Activated naive CD4-positive, alpha-beta T cell treated with anti-CD3 and anti-CD28 coated beads, Interleukin-2, amount 50 U/mL, for 16 hours (primary cell): ENCODE measurements at places on chromosomes 5 and 9.

DNA sequence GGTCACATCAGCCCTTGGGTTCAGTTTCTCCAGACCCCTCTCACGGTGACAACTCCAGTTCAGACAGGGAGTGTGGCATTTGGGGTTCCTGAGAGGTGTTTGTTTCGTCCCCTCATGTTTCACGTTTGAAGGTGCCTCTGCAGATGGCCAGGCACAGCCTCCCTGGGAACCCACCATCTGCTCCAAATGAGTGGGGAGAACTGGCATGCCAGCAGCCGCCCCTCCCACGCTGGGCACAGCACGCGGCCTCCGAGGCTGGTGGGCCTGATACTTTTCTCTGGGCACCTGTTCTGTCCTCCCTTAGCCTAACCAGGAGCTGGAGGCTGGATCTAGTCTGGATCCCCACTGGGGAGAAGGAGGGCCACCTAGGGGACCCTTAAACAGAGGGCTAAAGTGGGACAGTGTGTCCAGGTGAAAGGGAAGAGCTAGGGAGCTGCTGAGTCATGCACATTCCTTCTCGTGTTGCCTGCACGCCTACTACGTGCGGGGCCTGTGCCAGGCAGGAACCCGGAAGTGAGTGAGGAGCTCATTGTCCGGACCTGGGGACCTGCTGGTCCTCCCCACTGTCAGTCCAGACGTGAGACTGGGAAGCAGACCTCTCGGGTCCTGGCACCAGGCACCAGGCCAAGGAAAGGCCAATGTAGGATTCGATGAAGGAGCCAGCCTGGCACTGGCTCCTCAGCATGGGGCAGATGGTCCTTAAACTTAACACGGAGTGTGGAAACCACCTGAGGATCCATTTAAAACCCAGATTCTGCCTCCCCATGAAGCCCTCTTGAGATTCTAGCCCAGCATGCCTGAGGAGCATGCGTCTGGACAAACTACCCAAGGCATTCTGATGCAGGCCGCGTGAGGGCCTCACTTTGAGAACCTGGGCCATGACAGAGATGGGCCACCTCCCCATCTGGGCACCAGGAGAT lies 11.7 kb downstream of the DNM1 start:
- no peak for DNase-seq

DNA sequence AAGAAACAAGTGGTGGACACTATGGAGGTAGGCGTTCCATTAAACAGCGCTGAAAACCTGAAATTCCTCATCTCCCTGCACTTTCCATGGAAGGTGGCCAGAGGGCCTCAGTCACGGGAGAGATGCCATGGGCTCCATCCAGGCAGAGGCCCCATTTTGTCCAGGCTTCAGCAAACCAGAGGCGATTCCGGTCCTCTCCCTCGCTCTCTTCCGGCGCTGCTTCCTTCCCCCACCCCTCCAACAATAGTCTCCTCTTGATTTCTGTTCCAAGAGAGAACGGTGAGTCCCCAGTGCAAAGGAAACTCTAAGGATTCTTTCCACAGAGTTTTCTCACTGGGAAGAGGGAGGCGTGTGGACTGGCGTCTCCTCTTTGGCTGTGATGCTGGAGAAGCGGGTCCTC lies 7.5 kb downstream of the ZNF366 start:
- DNase-seq = no peak

GRCh38 chr5:67133217-67133616 lies 63.4 kb downstream of the CD180 start:
- DNase-seq = no peak

DNA sequence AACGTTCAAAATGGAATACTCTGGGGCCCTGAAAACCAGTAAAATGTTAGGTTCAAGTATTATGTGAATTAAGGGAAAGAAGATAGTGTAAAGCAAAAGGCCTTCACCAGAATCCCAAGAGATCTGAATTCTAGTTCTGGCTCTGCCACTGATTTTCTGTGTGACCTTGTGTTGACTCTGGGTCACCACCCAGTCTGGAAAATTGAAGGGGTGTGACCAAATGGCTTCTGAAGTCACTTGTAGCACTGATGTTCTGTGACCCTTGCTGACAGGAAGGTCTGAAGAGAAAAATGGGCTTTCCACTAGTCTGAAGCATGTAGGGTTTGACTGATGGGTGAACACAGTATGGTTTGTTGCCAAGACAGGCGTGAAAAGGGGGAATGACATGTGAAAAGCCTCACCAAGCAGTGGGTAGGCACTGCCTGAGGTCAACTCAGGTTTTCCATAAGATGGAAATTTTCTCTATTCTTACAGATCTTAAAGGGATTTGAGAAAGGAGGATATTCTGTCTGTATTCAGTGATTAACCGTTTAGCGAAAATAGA lies 33.1 kb downstream of the ANP32B start:
- DNase-seq = no peak

DNA sequence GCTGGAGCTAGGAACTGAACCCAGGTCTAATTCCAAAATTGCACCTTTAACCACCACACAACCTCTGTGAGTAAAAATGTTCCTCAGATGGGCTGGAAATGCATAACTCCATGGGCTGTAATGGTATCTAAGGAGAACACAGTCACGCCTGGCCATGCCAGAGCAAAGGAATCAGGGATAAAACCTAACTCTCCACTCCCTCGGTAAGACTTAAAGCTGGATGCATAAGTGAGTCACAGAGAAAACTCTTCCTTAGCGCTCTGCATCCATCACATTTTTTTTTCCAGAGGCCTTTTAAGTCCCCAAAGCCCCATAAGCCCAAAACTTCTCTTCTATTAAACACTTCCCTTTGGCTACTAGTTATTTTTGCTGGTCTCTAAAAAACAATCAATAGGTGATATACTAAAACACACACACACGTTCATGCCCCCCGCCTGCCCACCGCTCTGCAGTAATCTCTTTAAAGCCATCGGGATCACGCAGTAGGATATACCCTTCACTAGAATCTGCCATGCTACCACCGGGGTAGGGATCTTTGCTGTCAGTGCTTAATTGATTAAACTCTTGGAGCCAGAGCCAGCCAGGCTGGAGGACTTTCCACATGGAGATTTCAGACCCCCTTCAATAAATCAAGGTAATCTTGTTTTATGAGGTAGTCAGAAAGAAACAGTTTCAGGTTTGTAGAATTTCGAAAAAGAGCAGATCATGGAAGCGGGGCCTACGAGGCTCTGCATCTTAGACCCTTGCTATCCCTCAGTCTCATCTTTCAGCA lies 212.9 kb downstream of the MAPKAP1 start:
- DNase-seq = no peak

DNA sequence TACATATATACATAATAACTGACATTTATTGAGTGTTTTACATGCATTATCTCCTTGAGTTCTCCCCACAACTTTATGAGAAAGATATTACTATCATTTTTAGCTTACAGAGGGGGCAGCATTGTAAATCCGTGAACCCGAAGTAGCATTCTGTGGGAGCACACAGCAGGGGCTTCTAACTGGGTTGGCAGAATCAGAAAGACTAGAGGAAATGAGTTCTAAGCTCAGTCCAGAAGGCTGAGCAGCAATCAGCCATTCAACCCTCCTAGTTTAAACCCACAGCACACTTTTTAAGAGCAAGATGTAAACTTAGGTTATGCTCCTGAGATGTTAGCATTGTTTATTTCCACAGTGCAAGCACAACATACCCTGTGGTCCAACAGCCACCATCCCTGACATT lies 177.2 kb downstream of the TMEM38B start:
- DNase-seq = no peak

GRCh38 chr9:126456441-126457174 lies 130.0 kb downstream of the MVB12B start:
- DNase-seq = no peak

GRCh38 chr5:133120156-133120750 lies 68.4 kb downstream of the HSPA4 start:
- DNase-seq = no peak

- DNase-seq = no peak
Observed at GRCh38 chr9:78316166-78316892, 19.4 kb downstream of the PSAT1 start.

DNA sequence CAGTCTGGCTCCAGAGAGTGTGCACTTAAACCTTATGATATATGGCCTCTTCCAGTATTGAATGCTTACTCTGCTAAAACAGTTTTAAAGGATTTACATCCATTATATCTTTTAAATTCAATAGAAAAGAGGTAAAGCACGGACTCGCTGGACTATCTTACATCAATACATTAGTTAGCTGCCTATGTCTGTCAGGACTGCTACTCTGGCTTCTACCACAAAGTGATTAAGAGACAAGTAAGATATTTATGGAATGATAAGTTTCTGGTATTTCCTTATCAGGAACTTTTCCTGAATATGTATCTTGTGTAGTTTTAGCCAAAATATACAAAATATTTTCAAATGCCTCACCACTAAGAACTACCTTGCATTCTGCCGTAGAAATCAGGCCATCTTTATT lies 295.1 kb downstream of the ISL1 start:
- no peak for DNase-seq

- no peak for DNase-seq
Observed at GRCh38 chr9:131810351-131811170, 70.7 kb upstream of the RAPGEF1 start.

GRCh38 chr5:30765706-30766105 lies 427.8 kb upstream of the CDH6 start:
- no peak for DNase-seq

- DNase-seq = no peak
Observed at GRCh38 chr9:38278931-38279679, 113.4 kb upstream of the ALDH1B1 start.

- no peak for DNase-seq
Observed at GRCh38 chr5:165282491-165282890, 1777.1 kb downstream of the MAT2B start.

GRCh38 chr5:69213513-69214215 lies 21.0 kb upstream of the CDK7 start:
- DNase-seq = no peak

DNA sequence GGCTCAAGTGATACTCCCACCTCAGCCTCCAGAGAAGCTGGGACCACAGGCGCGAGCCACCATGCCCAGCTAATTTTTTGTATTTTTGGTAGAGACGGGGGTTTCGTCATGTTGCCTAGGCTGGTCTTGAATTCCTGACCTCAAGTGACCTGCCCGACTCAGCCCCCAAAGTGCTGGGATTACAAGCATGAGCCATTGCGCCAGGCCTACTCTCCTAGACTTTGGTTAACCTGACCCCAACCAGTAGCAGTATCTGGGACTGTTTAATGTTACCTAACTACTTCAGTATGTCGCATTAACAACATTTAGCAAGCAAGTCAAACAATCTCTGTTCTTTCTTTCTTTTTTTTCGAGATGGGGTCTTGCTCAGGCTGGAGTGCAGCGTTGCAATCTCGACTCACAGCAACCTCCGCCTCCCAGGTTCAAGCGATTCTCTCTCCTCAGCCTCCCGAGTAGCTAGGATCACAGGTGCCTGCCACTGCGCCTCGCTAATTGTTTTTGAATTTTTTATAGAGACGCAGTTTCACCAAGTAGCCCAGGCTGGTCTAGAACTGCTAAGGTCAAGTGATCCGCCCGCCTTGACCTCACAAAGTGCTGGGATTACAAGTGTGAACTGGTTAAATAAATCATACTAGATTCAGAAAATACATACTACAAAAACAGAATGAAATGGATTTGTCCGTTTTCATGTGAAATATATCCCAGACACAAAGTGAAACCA lies 2.0 kb downstream of the AK3 start:
- DNase-seq = no peak

DNA sequence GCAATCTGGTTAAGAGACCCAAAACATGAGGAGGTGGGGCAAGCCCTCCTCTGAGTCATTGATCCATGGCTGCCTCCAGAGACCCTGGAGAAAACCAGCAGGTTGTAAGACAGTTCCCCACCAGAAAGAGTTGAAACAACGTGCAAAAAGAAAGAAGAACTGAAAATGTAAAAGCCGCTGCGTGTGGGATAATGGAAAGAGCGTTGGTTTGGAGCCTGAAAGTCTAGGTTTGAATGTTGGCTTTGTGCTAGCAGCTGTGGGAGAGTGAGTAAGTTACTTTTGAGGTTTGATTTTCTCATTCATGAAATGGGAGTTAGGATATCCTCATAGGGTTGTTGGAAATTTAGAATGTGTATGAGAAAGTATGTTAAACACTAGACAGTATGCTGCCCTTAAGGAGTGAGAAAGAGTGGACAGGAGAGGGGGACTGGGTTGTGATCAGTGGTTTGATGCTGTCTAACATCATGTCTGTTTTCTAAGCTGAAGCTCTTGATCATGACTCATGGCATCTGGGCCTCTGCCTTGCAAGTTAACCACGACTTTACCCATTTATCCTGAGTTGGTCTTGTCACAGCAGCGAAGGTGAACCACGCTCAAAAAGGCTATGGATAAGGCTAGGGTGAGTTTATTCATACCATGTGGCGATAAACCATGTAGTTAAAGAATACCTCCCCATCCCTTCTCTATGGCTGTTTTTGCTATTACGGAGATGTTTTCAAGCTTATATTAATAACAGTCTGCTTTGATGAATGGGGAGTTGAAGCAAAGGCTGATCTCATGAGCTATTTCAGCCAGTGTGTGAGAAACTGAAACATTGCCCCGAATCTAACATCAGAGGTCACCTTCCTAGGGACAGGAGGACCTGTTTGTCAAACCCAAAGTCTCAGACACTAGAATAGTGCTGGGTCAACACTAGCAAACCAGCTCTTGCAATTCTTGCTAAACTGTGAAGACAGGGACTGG lies 41.3 kb downstream of the ZNF366 start:
- DNase-seq = no peak

- DNase-seq = no peak
Observed at GRCh38 chr5:108869066-108869465, 121.4 kb downstream of the FER start.

- DNase-seq = no peak
Observed at GRCh38 chr5:149452007-149452664, 73.0 kb upstream of the IL17B start.

GRCh38 chr5:54619731-54620130 lies 102.2 kb downstream of the SNX18 start:
- no peak for DNase-seq

DNA sequence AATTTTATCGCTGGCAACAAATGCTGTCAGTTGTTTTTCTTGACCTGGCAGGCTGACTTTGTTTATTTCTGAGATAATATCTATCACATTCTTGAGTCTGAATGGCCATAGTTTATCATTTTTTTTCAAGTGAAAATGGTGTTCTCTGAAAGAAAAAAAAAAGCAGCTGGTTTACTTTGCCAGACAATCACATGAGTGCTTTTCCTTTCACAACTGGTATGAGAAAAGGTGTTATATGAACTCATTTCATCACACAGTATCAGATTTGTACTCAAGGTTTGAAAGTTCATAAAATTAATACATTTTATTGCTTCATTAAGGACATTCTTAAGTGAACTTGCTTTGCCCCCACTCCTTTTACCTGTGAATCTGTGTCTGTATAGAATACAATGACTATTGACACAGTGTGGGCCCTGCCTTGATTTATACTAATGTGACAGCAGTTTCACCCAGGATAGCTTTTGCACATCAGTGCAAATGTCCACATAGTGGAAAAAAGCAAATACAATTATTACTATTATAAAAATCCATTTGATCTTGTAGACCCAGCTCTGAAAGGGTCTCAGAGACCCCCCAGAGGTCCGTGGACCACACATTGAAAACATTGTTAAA lies 33.1 kb upstream of the PRLR start:
- DNase-seq = no peak

- DNase-seq = no peak
Observed at GRCh38 chr5:119341452-119342349, 14.1 kb upstream of the TNFAIP8 start.
